Type B pancreatic cell (in vitro differentiated cells): ENCODE measurements at places on chromosomes 7 and 10. TPM values are rescaled to one million over a fixed set of nuclear protein-coding genes. Genes with fewer than 3 reads are reported as not detected.

- peaks cover 16% of the 10 kb centered on the region for H3K4me1 ChIP-seq
- no peaks in the 10 kb centered on the region for H3K36me3 ChIP-seq
- H3K27me3 ChIP-seq: peaks cover 3% of the 10 kb centered on the region
- no peak overlapping the region for H3K27ac ChIP-seq
- DNase-seq: no peak
Observed at GRCh38 chr10:70587045-70587658, 15.4 kb downstream of the PRF1 start.

DNA sequence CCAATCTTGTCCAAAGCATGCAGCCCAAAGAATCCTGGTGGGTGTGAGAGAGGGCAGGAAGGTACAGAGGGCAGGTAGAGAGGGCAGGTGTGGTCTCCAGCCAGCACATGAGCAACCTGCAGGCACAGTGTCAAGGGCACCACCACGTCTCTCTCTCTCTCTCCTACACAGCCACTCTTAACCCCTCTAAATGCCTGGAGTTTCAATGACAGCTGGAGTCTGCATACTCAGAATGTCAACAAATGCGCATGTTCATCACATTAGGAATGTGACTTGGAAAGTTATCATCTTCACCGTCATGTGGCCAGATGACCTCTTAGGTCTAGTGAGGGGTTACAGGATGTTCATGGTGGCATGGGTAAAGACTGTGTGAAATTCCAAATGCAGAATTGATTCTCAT is 456.8 kb downstream of the SORCS1 start:
- no peak overlapping the region for H3K4me3 ChIP-seq
- H3K27ac ChIP-seq: no peak overlapping the region
- peaks cover 18% of the 10 kb centered on the region for H3K27me3 ChIP-seq
- peaks cover 16% of the 10 kb centered on the region for H3K4me1 ChIP-seq
- H3K36me3 ChIP-seq: no peaks in the 10 kb centered on the region

DNA sequence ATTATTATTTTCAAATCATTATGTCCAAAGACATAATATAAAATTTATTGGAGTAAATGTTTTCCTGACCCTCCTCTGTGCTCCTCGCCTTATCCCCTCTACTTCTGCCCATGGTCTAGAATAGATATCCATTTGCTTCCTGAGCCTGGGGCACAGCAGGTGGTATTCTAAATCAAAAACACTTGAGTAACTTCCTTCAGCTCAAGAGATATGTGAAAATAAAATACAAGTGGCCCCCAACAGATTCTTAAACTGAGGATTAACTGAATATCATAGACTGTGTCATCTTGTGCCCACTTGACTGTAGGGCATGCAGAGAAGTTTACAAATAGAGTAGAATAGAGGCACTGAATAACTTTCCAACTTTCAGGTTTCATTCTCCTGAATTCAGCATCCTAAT is 59.1 kb downstream of the HGF start:
- H3K4me1 ChIP-seq: no peaks in the 10 kb centered on the region
- H3K4me3 ChIP-seq: no peak overlapping the region
- no peaks in the 10 kb centered on the region for H3K27me3 ChIP-seq
- H3K36me3 ChIP-seq: no peaks in the 10 kb centered on the region
- no peak overlapping the region for H3K27ac ChIP-seq

GRCh38 chr7:154649434-154649833 is 353.5 kb downstream of the PAXIP1 start:
- no peak overlapping the region for H3K4me3 ChIP-seq
- H3K27me3 ChIP-seq: no peaks in the 10 kb centered on the region
- no peak overlapping the region for H3K27ac ChIP-seq
- DNase-seq: no peak
- H3K4me1 ChIP-seq: no peaks in the 10 kb centered on the region

DNA sequence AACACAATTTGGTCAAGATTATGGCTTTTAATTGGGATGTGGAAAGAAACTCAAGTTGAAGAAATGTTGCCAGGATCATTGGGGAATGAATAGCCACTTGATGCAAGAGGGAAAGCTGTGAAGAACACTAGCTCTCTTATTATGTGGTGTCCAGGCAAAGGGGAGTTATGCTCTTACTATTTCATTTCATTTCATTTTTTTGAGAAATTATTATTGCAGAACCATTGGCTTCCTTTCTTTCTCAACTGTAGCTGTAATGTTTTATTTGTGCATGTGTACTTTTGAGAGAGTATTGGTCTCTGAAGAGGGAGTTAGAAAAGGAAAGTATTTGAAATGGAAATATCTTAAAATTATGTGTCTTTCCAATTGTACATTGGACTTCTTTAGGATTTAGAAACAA is 312.6 kb upstream of the BMPER start:
- DNase-seq: no peak
- H3K4me1 ChIP-seq: peaks cover 15% of the 10 kb centered on the region
- H3K4me3 ChIP-seq: no peak overlapping the region
- H3K36me3 ChIP-seq: no peaks in the 10 kb centered on the region
- H3K27me3 ChIP-seq: no peaks in the 10 kb centered on the region

DNA sequence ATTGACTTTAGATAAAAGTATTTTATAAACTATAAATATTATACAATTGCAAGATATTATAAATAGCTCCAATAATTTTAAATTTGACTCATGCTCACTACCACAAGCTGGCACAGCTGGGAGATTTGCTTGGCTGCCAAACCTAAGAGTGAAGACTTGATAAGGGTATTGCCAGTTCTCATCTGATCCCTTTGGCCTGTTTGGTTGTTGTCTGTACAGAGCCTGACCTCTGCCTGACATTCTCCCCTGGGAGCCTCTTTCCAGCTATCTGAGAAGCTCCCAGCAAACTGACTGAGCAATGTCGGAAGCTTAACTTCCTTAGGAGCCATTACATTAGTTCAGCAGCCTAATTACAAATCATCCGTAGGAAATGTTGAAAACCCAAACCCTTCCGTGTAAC is 10.2 kb upstream of the LMOD2 start:
- H3K4me3 ChIP-seq: no peak overlapping the region
- peaks cover 29% of the 10 kb centered on the region for H3K4me1 ChIP-seq
- H3K27me3 ChIP-seq: no peaks in the 10 kb centered on the region

DNA sequence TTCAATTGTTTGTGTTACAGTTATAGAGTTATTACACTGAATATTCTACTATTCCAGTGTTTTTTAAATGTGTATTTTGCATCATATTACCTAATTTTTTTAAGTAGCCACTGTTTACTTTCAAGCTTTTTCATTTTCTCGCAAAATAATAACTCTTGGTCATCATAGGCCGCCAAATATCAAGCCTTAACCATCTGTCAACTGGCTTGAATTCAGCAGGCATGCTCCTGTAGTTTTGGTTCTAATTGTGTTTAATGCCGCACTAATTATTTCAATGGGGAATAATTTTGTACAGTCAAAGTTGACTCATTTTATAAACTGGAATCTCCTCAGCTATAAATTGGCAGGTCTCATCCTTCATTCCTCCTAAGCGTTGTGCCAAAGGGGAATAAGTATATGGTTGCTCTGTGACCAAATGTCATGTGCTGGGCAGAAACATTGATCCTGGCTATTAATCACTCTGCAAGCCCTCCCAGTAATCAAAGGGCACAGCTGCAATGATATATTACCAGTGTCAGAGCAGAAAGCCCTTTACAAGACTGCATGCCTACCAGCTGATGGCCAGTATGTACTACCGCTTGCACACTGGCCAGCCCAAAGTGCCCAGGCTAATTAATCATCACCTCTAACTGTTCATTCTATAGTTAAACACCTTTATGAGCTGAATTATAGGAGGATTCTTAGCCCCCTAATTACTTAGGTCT is 74.8 kb downstream of the SKAP2 start:
- no peaks in the 10 kb centered on the region for H3K27me3 ChIP-seq
- no peak overlapping the region for H3K27ac ChIP-seq
- H3K36me3 ChIP-seq: peaks cover 8% of the 10 kb centered on the region
- no peak overlapping the region for H3K4me3 ChIP-seq
- H3K4me1 ChIP-seq: peaks cover 23% of the 10 kb centered on the region

- DNase-seq: no peak
- H3K4me3 ChIP-seq: no peak overlapping the region
- H3K27me3 ChIP-seq: peaks cover 6% of the 10 kb centered on the region
- H3K27ac ChIP-seq: no peak overlapping the region
- H3K36me3 ChIP-seq: no peaks in the 10 kb centered on the region
Observed at GRCh38 chr10:77501152-77501845, 136.3 kb downstream of the KCNMA1 start.

ZNF804B gene
- 0.07 TPM in 1 of 2 replicates, not detected in the other for total RNA-seq

PON1 gene
- total RNA-seq: 0.99 and 3.0 TPM in 2 replicates

RBP3 gene
- total RNA-seq: not detected in 2 replicates

TDRD1 gene
- total RNA-seq: not detected in 2 replicates

GPR22 gene
- total RNA-seq: not detected in 2 replicates

GSDME gene
- total RNA-seq: 5.6 and 10.8 TPM in 2 replicates
